Activated naive CD4-positive, alpha-beta T cell (primary cell): ENCODE measurements at places on chromosomes 16 and 17.

- DNase-seq, result no peak
Measured at GRCh38 chr17:63954402-63955063, 18.2 kb downstream of the SCN4A start.

GRCh38 chr17:67225316-67225715 is 19.7 kb downstream of the HELZ start:
- DNase-seq, result no peak

DNA sequence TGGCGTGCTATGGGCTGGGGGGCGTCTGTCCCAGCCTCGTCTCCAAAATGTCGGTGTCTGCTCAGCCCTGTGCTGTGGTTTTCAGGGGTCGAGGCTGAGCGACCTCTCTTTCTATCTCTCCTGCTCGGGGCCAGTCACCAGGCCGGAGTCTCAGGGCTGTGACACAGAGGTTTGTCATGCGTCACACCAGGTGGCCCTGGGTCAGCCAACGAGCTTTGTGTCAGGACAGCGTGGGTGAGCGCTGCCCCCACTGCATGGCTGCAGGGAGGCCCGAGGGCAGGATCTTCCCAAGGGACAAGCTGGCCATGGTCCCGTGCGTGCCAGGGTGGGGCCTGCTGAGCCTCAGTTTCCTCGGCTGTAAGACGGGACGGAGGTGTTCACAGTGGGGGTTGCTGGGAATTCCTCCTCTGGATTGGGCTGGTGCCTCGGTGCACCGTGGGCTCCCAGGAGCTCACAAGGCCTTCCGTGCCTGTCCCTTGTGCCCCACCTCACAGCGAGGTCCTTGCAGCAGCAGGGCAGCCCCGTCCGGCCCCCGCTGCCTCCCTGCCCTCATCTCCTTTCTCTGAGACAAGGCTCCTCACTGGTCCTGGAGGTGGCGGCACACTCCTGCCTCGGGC is 50.5 kb downstream of the CBFA2T3 start:
- DNase-seq, result no peak

- DNase-seq, result no peak
Measured at GRCh38 chr17:72126575-72127486, 6.0 kb downstream of the SOX9 start.

- no peak for DNase-seq
Measured at GRCh38 chr16:8070506-8070905, 519.8 kb downstream of the TMEM114 start.

- DNase-seq, result no peak
Measured at GRCh38 chr17:45313996-45314740, 2.7 kb downstream of the MAP3K14 start.

GRCh38 chr17:72613396-72613795 is 479.1 kb downstream of the SLC39A11 start:
- no peak for DNase-seq

- DNase-seq, result no peak
Measured at GRCh38 chr17:43176119-43176570, 5.1 kb downstream of the NBR1 start.

DNA sequence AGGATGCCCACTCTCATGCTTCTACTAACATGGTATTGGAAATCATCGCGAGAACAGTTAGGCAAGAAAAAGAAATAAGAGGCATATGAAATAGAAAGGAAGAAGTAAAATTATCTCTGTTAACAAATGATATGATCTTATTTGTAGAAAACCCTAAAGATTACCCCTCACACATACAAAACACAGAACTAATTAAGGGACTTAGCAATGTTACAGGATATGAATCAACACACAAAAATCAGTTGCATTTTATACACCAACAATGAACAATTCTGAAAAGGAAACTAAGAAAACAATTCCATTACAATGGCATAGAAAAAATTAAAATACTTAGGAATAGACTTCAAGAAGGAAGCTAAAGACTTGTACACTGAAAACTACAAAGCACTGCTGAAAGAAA is 2.7 kb upstream of the CAPNS2 start:
- DNase-seq, result no peak

- no peak for DNase-seq
Measured at GRCh38 chr17:39462631-39463375, 1.5 kb downstream of the CDK12 start.
